ENCODE measurements at places on chromosomes 2 and 18. TPM values are rescaled to one million over a fixed set of nuclear protein-coding genes. Genes with fewer than 3 reads are reported as not detected.

GAREM1 gene
- 0.19 TPM for total RNA-seq

GKN1 gene
- not detected for total RNA-seq

TGFA gene
- total RNA-seq, result 2.5 TPM

ACMSD gene
- not detected for total RNA-seq

DNA sequence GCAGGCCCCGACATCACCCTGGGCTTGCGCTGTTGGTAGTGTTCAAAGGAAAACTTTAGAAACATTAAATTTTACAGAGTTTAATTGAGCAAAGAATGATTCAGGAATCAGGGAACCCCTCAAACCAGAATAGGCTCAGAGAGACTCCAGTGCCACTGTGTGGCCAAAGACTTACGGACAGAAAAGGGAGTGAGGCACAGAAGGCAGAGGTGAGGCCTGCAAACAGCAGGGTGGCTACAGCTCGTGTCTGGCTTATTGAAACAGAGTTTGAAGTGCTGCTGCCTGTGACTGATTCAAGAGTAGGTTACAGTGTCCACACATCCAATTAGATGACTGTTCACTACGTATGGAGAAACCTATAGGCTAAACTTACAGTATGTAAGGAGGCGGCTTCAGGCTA, 2.4 kb upstream of the CTDP1 start:
- H3K36me3 ChIP-seq, result no peaks in the 10 kb centered on the region
- peak overlapping the region; percentile 93 for H3K4me3 ChIP-seq
- no peak for DNase-seq
- no peaks in the 10 kb centered on the region for H3K27me3 ChIP-seq
- peaks cover 41% of the 10 kb centered on the region for H3K4me1 ChIP-seq

GRCh38 chr2:121513597-121514333, 16.9 kb upstream of the RNU4ATAC start:
- H3K27me3 ChIP-seq, result no peaks in the 10 kb centered on the region
- no peak for DNase-seq
- peak overlapping the region; percentile 82 for H3K27ac ChIP-seq

DNA sequence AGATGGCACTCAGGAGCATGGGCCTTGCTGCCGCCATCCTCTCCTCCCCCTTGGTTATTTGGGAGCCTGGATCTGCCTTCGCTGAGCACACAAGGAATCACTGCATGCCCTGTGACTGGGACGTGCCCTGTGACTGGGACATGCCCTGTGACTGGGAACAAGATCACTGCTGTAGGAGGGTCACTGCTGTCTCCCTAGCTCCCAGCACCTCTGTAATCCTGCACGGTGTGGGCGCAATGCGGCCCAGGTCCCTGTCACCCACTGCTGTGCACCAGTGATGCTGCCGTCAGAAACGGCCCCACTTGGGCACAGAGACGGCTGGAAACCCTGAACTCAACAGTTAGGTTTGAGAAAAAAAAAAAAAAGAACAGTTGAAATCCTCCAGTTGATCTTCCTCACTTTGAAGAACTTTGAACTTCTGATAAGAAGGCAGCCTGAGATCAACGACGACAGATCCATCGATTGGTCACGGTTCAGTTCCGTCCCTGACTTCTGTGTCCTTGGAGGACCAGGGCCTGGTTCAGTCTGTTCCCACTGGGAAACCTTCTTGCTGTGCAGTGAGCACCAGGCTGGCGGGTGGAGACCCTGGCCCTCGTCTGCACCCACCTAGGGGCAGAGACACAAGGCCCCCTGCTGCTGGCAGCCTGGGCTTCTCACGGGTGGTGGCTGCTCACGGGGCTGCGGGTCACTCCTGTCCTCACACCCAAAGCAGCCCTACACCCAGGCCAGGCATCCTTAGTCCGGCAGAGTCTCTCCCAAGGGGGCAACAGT, 125.9 kb downstream of the PXDN start:
- no peaks in the 10 kb centered on the region for H3K4me1 ChIP-seq
- DNase-seq, result no peak
- H3K4me3 ChIP-seq, result no peak overlapping the region
- no peak overlapping the region for H3K27ac ChIP-seq

GRCh38 chr2:145617906-145618305, 1098.0 kb upstream of the ZEB2 start:
- DNase-seq, result no peak
- no peaks in the 10 kb centered on the region for H3K4me1 ChIP-seq
- H3K4me3 ChIP-seq, result no peak overlapping the region
- no peaks in the 10 kb centered on the region for H3K36me3 ChIP-seq

DNA sequence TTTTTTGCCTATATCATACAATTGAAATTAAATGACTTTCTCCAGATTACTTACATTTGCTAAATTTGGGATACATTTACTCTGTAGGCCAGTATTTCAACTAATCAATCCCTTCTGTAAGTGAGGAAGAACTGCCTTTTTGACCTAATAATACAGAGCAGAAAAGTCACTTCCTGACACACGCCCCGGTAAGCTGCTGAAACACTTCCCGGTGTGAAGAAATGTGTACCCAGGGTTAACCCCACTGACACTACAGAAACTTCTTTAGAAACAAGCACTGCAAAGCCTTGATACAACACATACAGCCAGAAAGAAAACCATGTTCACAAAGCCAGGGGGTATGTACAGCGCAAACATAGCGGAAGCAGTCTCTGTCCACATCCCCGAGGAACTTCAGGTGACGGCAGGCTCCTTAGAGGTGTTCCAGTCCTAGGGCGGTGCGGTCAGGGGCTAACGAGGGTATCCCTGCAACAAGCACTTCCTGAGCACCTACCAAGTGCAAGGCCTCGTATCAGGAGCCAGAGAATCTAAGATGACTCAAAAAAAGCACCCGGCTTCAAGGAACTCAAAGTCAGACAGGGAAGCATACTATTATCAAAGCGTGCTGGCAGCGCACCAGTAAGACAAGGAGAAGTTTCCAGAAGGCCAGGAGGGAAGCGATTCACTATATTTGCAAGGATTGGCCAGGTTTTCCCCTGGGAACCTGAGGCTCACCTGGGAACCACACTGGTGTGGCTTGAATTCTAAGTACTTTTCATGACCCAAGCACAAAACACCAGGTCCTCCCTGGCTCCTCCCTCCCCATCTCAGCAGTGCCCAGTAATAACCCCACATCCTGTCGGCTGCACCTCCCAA, 46.6 kb downstream of the ZNF516 start:
- H3K27me3 ChIP-seq, result no peaks in the 10 kb centered on the region
- no peaks in the 10 kb centered on the region for H3K36me3 ChIP-seq
- H3K4me3 ChIP-seq, result no peak overlapping the region
- H3K4me1 ChIP-seq, result peaks cover 51% of the 10 kb centered on the region

GRCh38 chr2:46850742-46851141, 64.9 kb downstream of the MCFD2 start:
- H3K27me3 ChIP-seq, result peaks cover 18% of the 10 kb centered on the region
- no peaks in the 10 kb centered on the region for H3K4me1 ChIP-seq
- H3K4me3 ChIP-seq, result no peak overlapping the region
- H3K27ac ChIP-seq, result no peak overlapping the region
- no peaks in the 10 kb centered on the region for H3K36me3 ChIP-seq

- H3K36me3 ChIP-seq, result peaks cover 6% of the 10 kb centered on the region
- peak overlapping the region; percentile 3 for H3K4me3 ChIP-seq
- DNase-seq, result no peak
- peaks cover 81% of the 10 kb centered on the region for H3K4me1 ChIP-seq
- no peaks in the 10 kb centered on the region for H3K27me3 ChIP-seq
- H3K27ac ChIP-seq, result no peak overlapping the region
These were observed 48.7 kb downstream of the IL1RL2 start for GRCh38 chr2:102235491-102235890.

DNA sequence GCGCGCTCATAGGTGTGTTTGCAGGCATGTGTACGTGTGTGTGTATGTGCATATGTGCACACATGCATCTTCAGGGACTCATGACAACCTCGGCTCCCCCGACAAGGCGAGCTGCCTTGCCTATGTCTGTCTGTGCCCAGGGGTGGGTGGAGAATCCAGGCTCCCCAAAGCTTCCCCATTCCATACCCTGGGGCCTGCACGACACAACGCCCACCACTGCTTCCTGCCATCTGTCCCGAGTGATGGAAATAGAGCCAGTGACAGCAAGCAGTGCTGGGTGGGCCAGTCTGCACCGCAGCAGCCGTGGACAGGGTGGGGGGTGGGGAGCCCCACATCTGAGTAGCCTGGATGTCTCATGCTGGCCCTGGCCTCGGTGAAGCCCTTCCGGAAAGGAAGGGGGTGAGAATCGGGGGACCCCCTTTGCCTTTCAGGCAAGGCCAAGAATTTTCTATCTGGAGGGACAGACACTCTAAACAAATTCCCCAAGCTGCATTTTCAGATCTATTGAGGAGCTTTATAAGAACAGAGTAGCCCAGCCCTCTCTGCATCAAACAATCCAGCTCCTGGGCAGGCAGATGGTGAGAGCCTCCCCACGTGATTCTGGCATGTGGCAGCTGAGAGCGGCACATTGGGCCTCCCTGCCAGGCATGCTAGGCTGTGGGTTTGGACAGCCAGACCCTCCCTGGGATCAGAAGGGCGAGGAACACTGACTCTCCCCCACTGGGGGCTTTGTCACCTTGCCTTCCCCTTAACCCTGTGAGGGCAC, 4.9 kb downstream of the KCNIP3 start:
- H3K4me3 ChIP-seq, result no peak overlapping the region
- no peak for DNase-seq
- H3K36me3 ChIP-seq, result no peaks in the 10 kb centered on the region
- no peak overlapping the region for H3K27ac ChIP-seq
- peaks cover 6% of the 10 kb centered on the region for H3K27me3 ChIP-seq
- H3K4me1 ChIP-seq, result no peaks in the 10 kb centered on the region

Data from activated T-cell treated with anti-CD3 and anti-CD28 coated beads, Interleukin-2, amount 50 U/mL, for 72 hours (primary cell).